ENCODE measurements at places on chromosomes 16 and 17. TPM values are rescaled to one million over a fixed set of nuclear protein-coding genes. Genes with fewer than 3 reads are reported as not detected.

GRCh38 chr17:47654991-47655390 lies 5.3 kb downstream of the KPNB1 start:
- DNase-seq: no peak

LGALS9 gene
- 0.54 TPM for total RNA-seq

CCT6B gene
- 1.7 TPM for total RNA-seq

GRCh38 chr17:65185062-65185461 lies 47.9 kb downstream of the RGS9 start:
- no peak for DNase-seq

RAPGEFL1 gene
- 0.28 TPM for total RNA-seq

GRIN2A gene
- total RNA-seq: under 0.01 TPM

Data from IMR-90 (cell line).